ENCODE measurements at places on chromosomes 6 and 20.

DNA sequence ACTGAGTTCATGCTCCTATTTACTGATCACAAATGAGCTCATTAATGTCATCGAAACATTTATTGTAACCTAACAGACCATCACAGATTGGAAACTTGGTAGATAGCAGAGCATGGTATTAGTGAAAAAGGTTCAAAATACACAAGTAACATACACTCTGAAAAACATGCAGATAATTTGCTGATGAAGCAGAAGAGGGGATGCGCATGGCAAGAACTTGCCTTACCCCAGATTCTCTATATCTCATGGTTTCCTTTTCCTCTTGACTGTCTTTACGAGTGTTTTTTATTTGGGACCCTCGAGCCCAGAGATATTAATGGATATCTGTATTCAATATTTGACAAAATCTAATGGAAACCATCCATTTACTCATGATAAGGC lies 37.6 kb downstream of the QRSL1 start:
- no peak for DNase-seq

GRCh38 chr20:7383216-7383615 lies 557.0 kb downstream of the HAO1 start:
- DNase-seq, result no peak

DNA sequence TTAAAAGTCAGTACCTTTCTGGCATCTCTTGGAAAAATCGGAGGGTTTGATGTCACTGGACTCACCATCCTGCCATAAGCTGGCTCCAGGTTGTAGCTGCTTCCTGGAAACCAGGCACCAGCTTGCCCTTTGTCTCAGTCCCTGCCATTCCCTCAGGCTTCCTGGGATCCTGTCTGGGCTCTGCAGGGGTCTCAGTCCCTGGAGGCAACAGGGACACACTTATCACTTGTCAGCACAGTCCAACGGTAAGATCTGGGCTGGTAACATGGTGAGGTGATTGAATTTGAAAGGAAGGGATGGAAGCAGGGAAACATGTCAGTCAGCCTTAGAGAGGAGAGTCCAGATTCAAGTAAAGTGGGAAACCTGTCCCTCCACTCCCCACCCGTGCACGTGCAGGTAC lies 147.6 kb upstream of the ECI2 start:
- DNase-seq, result no peak

GRCh38 chr20:13402171-13402760 lies 181.2 kb downstream of the ISM1 start:
- no peak for DNase-seq

GRCh38 chr6:53273370-53273769 lies 75.4 kb downstream of the ELOVL5 start:
- no peak for DNase-seq

- DNase-seq, result no peak
Observed at GRCh38 chr6:84515067-84515466, 249.3 kb downstream of the TBX18 start.

DNA sequence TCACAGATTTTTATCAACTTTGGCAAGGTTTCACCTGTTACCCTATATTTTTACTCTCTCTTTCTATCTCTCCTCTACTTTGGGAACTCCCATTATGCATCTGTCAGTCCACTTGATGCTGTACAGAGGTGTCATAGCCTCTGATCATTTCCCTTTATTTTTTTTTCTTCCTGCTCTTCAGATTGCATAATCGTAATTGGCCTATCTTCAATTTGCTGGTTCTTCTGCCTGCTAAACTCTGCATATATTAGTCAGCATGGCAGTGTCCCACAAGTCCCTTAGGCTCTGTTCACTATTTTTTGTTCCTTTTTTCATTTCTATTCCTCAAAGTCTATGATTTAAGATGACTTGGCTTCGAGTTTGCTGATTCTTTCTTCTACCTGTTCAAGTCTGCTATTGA lies 44.7 kb upstream of the MICB start:
- no peak for DNase-seq

GRCh38 chr6:100179576-100179975 lies 185.6 kb upstream of the MCHR2 start:
- DNase-seq, result no peak

GRCh38 chr6:32198866-32199265 lies 6.4 kb upstream of the GPSM3 start:
- no peak for DNase-seq

- DNase-seq, result no peak
Observed at GRCh38 chr6:38212579-38212978, 393.1 kb downstream of the ZFAND3 start.

- no peak for DNase-seq
Observed at GRCh38 chr6:22575190-22575589, 5.8 kb downstream of the HDGFL1 start.

GRCh38 chr6:162710419-162710818 lies 17.1 kb downstream of the PRKN start:
- DNase-seq, result no peak

GRCh38 chr6:169189686-169190085 lies 64.0 kb downstream of the THBS2 start:
- no peak for DNase-seq

GRCh38 chr6:47919875-47920274 lies 138.0 kb downstream of the OPN5 start:
- DNase-seq, result no peak

GRCh38 chr6:21199262-21199661 lies 394.3 kb upstream of the SOX4 start:
- no peak for DNase-seq

GRCh38 chr6:163191704-163192537 lies 222.6 kb upstream of the QKI start:
- DNase-seq, result no peak

- no peak for DNase-seq
Observed at GRCh38 chr6:149925974-149926777, 3.3 kb upstream of the RAET1G start.

DNA sequence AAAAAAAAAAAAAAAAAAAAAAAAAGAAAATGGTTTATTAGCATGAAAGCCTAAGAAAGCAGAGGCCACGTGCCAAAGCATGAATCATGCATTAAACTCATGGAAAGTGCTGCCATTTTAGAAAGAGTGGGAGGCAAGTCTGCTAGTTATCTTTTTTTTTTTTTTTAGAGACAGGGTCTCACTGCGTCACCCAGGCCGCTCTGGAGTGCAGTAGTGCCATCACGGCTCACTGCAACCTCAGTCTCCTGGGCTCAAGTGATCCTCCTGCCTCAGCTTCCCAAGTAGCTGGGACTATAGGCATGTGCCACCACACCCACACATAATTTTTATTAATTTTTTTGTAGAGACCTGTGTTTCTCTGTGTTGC lies 5.2 kb downstream of the VWA7 start:
- DNase-seq, result no peak

GRCh38 chr6:169665289-169665688 lies 36.5 kb downstream of the WDR27 start:
- DNase-seq, result no peak

GRCh38 chr20:39195582-39196021 lies 233.5 kb downstream of the DHX35 start:
- no peak for DNase-seq

DNA sequence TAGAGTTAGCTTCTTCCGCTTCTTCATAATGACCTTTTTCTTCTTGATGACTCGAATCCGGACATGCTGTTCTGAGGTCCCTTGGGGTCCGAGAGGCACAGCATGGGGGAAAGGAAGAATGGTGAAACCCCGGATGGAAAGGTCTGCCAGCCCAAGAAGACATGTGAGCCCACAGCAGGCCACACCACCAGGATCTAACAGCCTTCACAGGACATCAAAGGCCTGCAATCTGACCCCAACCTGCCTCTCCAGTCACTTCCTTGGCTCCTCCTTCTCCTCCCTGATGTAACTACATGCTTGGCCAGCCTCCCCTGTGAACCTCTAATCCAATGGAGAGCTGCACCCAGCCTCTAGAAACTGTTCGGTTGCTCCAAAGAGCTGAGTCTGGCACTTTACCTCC lies 1.6 kb downstream of the CPXM1 start:
- no peak for DNase-seq

- no peak for DNase-seq
Observed at GRCh38 chr6:150363733-150364132, 5.1 kb upstream of the IYD start.

DNA sequence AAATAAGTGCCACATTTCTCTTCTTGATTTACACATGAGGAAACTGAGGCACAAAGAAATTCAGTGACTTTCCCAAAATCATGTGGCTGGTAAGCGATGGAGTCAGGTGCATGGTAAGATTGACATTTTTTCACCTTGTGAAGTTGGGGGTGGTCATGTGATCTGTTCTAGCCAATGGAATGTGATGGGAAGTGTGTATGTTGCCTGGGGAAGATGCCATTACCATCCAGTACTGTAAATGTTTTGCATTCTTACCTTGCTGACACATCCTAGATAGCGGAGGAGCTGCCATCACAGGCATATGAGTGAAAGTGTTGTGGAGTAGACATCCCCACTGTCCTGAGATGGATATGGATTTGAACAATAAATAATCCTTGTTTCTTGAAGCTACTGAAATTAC lies 499.6 kb upstream of the SULF2 start:
- no peak for DNase-seq

GRCh38 chr6:12381587-12381986 lies 91.4 kb downstream of the EDN1 start:
- DNase-seq, result no peak

GRCh38 chr6:149366267-149366921 lies 33.7 kb upstream of the SUMO4 start:
- no peak for DNase-seq

DNA sequence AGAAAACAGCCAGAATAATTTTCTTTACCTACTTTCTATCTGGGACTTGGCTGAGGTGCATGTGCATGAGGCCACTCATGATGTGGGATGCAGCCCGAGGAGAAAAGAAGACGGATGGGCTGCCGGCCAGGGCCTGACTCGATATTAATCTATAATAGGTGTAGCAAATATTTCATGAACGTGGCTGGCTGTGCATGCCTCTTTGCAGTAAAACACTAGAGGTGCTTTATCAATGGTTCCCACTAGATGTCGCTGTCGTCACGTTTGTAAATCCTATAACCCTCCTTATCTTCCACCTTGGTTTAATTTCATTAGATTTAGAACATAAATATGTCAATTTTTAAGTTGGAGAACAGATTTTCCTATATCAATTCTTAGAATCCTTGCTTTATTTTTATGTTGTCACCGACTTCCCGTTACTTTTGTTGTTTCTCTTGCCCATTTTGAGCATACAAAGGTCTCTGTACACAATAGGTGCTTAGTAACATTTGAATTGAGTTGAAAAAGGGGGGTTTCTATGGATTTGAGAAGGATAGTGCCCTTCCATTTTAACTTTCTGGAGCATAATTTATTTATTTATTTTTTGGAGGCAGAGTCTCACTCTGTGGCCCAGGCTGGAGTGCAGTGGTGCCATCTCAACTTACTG lies 19.6 kb upstream of the FERMT1 start:
- no peak for DNase-seq

- no peak for DNase-seq
Observed at GRCh38 chr20:48824830-48825565, 2.8 kb downstream of the PREX1 start.

DNA sequence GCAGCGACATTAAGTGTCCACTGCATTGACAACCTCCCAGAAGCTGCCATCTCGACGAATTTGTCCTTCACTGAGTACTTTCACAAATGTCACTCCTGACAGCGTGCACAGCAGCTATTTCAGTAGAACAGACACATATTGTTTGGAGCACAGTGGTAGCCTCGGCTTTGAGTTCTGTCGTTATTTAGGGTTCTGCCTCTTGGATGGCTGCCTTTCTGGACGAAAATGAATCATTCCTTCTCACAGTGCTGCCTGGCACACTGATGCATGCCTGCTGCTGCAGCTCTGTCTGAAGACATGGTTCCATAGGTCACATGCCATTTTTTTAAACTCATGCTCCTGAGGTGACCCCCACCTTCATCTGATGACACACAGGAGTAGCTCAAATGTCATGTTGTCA lies 477.0 kb downstream of the C6orf118 start:
- no peak for DNase-seq

- DNase-seq, result no peak
Observed at GRCh38 chr6:168387911-168388310, 53.1 kb upstream of the SMOC2 start.

- no peak for DNase-seq
Observed at GRCh38 chr6:16473184-16473907, 235.0 kb downstream of the GMPR start.

GRCh38 chr6:107796156-107796555 lies 28.0 kb downstream of the SCML4 start:
- no peak for DNase-seq

DNA sequence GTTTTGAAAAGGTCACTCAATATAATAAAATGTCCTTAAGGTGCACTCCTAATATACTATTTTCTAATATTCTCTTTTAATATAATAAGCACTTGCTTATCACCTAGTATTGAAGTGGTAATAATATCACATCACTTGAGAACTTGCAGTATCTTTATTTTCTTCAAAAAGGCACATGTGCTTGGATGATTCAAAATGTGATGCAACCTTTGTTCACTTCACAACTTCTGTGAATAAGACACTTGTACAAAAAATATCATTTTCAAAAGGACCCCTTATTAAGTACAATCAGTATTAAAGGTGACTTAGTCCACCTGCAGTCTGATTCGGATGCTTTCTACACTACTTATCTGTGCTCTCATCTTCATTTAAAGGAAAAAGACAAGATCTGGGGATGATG lies 3.4 kb downstream of the PRELID3B start:
- DNase-seq, result no peak

- DNase-seq, result no peak
Observed at GRCh38 chr6:119483908-119484307, 134.3 kb upstream of the MAN1A1 start.

- no peak for DNase-seq
Observed at GRCh38 chr6:152750694-152751093, at the start of gene VIP. Gene VIP (plus strand): TSS chr6:152750797. CDS start chr6:152752178, 1,381 bp downstream.

- no peak for DNase-seq
Observed at GRCh38 chr6:52209770-52210169, 23.6 kb downstream of the IL17A start.

DNA sequence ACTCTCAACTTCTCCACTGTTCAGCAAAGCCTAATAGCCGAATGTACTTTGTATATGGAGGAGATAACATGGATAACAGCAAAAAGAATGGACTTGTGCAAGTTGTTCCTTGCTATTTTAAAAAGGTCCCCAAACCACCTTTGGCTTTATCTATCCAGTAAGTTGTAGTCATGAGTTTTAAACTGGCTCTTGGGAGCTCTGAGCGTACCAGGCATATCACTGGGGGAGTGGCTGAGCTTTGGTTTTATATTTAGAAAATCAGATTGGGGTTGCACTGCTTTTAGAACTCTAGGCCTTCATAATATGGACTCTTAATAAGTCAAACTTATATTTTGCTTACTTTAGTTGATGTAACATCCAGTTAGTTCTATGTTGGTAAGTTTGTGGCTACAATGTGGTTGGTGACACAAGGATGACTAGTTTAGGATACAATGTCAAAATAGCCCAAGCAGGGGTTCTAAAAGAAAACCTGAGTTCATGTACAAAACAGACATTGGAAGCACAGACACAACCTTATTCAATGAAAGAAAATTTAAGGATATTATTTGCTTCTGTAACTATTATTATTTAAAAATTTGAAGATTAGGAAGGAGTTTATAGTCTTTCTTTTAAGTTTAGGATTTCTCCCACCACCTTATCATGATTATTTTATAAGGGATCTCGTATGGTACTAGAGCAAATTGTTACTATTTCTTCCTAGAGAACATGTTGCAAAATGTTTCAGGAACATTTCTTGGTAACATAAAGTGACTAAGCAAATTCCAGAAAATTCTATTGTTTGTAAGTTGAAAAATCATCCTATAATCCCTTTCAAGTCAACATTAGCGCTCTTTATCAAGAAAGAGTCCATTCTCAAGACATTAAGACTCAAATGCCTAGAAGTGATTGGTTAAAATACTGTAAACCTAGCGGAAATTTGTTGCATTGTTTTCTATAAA lies 165.8 kb upstream of the SUPT3H start:
- DNase-seq, result no peak

Data from cortex of kidney (tissue), 1 donor.